ENCODE measurements at places on chromosomes 5 and 9.

DNA sequence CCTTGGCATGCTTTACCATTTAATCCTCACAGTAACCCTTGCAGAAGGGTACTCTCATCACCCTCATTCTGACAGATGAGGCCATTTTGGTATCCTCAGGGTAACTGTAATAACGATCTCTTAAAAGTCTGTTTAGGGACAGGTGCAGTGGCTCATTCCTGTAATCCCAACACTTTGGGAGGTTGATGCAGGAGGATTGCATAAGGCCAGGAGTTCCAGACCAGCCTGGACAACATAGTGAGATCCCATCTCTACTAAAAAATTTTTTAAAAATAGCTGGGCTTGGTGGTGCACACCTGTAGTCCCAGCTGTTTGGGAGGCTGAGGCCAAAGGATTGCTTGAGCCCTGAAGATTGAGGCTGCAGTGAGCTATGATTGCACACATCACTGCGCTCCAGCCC, 31.8 kb downstream of the CSF1R start:
- DNase-seq = no peak

- no peak for DNase-seq
Measured at GRCh38 chr9:97848480-97849237, 4.4 kb upstream of the FOXE1 start.

- no peak for DNase-seq
Measured at GRCh38 chr5:7467179-7467578, 71.2 kb downstream of the ADCY2 start.

- no peak for DNase-seq
Measured at GRCh38 chr5:132378580-132378979, 9.1 kb downstream of the SLC22A5 start.

GRCh38 chr5:134136221-134136631, 21.7 kb downstream of the TCF7 start:
- no peak for DNase-seq

DNA sequence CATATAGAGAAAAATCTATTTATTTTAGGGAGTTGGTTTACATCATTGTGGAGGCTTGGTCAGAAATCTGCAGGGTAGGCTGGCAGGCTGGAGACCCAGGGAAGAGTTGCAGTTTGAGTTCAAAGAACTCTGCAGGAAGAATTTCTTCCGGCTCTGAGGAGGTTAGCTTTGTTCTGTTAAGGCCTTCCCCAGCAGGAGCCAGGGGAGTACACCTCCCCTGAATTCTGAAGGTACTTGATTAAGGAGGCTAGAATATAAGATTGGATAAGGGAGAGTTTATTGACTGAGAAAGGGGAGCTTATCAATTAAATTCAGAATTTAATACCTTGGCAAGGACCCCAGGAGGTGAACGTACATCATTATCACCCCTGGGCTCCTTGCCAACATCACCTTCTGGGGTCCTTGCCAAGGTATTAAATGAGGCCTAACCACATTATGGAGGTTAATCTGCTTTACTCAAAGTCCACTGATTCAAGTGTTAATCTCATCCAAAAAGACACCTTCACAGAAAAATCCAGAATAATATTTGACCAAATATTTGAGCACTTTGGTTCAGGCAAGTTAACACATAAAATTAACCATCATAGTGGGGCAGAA, 351.7 kb downstream of the CWC27 start:
- peak; percentile 75 for DNase-seq

- no peak for DNase-seq
Measured at GRCh38 chr5:138666226-138666742, 86.9 kb upstream of the CTNNA1 start.

DNA sequence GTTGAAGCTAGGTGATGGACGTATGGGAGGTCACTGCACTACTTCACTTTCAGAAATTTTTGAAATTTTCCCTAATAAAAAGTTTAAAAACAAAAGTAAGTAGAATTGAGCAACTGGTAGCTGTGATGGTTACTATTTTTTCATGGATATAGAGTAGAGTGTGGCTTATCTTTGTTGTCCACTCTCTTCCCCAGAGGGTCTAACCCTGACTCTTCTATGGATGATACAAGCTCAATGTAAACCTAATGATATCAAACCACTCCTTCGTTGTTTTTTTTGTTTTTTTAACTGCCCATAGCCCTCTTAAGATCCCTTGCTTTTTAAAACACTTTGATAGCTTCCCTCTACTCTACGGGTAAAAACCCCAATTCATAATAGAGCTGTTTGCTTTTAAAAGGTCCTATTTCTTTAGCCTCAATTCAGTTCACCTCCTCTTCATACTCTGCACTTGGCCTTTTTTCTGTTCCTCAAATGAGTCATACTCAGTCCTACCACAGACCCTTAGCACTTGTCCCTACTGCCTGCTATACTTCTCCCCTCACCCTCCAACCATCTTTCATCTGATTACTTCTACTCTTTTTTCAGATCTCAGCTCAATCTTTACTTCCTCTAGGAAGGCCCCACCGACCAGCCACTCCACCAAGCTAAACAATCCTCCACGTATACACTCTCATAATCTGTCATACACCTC, 2.6 kb downstream of the HDAC3 start:
- DNase-seq = no peak

DNA sequence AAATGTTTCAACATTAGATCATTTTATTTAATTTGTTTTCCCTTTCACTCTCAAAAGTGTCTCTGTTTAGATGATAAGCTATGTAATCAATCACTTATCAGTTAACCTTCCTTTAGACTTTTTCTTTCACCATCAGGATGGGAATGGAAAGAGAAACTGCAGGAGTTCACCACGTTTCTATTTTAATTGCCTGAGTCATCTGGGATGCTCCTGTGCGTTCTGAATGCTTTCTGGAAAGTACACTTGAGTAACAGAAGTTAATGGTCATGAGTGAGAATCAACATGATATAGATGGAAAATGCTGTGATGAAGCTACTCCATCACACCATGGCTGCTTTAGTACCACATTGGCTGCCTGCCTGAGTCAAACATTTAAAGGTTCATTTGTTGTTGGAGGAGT, 783.3 kb upstream of the CDH9 start:
- no peak for DNase-seq

- no peak for DNase-seq
Measured at GRCh38 chr5:133265257-133265656, 213.4 kb downstream of the HSPA4 start.

- DNase-seq = peak; percentile 76
Measured at GRCh38 chr9:137305060-137305797, 3.2 kb upstream of the NRARP start.

- DNase-seq = no peak
Measured at GRCh38 chr5:140554454-140554853, 2.8 kb downstream of the SRA1 start.

GRCh38 chr9:129752900-129753729, at the start of gene PTGES:
Gene PTGES (minus strand): TSS chr9:129753042. CDS start chr9:129753012, 30 bp downstream.
- DNase-seq = peak; percentile 34

DNA sequence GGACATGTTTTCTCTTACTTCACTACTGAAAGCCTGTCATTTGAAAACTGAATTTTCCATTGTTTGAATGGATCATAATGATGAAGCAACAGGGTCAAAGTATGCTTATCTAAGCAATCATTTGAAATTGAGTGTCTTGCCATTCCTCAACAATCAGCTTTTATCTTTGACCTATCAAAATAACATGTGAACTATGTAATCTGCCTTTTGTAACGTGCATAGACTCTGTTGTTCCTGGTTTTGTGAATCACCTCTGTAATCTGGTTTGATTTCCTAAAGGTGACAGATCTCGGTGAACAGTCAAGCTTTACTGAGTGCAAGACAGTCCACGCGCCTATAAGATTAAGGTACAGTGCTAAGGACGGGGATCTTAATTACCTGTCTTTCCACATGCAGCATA, 3.3 kb downstream of the MEF2C start:
- no peak for DNase-seq

DNA sequence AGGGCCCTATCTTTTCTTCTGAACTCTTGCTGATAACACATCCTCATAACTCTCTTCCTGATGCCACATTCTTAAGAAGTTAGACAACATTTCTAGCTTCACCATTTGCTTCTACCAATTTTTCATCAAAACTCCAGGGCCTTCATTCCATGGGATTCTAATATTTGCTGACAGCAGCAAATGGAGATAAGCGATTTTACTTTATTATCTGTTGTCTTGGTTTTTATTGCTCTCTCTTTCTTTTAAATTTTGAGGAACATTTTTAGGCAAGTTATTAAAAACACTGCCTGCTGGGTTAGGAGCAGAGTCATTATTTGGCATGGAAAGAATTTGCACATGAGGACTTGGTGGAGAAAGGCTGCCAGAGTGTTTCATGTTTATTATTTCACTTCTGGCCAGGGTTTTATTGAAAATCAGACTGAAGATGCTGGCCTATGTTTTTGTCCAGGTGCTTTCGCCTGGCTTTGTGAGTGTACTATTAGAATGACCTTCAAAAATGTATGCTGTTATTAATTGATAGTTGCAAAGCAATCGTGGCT, 27.7 kb downstream of the NSG2 start:
- DNase-seq = no peak

- DNase-seq = no peak
Measured at GRCh38 chr9:103985077-103985476, 109.0 kb upstream of the SMC2 start.

DNA sequence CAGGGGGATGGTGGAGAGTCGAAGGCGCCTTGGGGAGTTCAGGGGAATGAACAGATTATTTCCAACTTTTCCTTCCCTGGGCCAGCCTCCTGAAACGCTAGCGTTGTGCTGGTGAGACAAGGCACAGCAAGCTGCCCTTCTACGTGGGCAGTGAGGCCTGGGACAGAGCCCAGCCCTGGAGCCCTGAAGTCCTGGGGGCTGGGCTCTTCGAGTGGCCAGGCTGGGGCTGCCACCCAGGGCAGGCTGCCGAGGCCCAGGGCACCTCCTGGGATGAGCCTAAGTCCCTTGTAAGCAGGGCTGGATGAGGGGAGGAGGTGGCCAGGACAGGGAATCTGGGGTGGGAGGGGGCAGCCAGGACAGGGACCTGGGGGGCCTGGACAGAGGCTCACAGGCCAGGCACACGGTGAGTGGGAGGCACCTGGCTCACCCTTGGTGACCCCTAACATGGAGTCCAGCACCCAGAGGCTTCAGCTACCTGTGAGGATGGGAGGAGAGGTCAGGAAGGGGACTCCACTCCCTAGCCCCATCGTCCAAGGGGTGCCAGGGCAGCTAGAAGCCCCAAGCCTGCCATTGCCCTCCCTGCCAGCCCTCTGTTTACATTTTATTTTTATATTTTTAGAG, 1.3 kb upstream of the LCN12 start:
- no peak for DNase-seq

DNA sequence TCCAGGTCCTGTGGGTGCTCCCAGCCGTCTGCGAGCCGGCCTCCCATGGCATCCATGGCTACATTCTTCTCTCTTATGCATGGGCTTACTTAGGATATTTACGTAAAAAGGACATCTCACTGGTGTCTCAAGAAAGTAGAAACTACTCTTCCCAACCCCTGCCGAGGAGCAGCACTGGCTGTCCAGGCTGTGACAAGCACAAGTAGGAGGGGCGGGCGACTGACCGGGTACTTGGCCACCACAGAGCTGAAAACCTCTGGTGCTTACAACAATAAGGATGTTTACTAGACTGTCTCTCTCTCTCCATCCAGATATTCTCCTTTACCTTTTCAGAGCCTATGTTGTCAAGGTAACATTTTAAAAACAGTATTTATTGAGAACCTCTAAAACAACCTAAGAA, 56.3 kb upstream of the TBC1D9B start:
- no peak for DNase-seq

DNA sequence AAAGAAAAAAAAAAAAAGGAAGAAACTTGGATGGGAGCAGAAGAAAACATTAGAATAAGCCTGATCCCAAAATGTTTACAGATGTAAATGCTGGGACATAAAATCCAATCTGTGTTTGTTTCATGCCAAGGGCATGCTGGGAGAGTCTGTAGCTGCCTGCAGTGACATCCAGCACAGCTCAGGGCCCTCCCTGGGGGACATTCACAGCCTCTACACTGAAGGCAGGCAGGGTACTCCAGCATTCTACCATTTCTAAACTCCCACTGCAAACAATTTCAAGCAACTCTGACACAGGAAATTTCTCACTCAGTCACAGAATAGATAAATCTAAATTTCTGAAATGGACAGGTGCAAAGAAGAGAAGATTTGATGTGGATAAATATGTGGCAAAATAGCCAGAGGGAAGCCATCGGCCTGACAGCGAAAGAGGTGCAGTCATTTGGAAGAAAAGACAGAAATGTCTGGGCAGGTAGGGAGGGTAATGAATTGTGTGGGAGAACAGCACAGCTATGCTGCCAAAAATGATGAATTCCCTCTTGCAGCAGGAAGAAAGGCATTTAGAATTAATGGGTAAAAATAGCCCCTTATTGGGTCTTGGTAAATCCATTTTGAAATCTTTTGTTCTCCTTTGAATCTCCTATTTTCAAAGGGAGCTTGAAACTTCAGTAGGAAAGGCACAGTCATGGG, 199.4 kb downstream of the MED10 start:
- no peak for DNase-seq

DNA sequence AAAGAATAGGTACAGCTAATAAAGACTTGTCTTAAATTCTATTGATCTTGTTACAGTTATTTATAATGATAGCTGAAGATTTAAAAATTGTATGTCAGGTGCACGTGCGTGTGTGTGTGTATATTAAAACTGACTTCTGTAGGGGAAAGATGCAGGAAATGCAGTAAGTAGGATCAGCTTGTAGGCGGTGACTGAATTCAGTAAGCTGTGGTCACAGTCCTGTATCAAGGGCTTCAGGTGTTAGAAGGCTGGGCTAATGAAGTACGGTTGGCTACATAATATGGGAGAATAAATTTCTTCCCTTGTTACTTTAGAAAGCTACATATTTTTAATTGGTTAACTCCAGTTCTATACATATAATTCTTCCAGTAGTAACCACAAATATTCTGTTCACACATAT, 54.2 kb downstream of the LNPEP start:
- no peak for DNase-seq

- no peak for DNase-seq
Measured at GRCh38 chr9:133563291-133563796, 28.8 kb downstream of the ADAMTSL2 start.

DNA sequence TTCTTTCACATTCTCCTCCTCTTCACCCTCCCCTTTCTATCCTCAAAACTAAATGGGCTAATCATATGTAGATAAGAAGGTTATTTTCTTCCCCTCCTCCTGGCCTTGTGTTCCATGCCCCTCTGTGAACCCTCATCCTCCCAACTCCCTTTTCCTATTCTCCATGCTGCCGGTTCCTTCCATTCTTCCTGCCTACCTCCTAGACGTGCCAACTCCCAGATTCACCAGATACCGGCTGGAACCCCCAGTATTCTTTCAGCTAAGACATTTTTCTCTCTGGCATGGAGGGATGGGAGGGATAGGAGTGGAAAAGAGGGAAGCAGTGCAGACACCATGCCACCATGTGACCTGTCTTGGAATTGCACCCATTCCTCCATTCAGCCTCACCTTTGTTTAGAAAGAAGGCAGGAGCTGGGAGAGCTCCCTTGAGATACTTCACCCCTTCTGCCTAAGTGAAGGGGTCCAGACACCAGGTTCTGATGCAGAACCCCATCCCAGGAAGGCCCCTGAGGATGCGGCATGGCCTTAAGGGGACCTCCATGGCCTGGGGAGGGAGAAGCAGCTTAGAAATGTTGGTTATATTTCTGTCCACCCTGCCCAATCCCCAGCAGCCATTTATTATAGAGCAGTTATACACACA, 4.8 kb downstream of the DNAJB5 start:
- DNase-seq = peak; percentile 3

GRCh38 chr5:77379558-77380061, 112.5 kb downstream of the WDR41 start:
- no peak for DNase-seq

- no peak for DNase-seq
Measured at GRCh38 chr5:126805063-126805462, 28.1 kb downstream of the LMNB1 start.

All from DMS79 treated with DMSO at 0.1 percent for 48 hours (cell line).